ENCODE measurements at places on chromosomes 4 and X.

DNA sequence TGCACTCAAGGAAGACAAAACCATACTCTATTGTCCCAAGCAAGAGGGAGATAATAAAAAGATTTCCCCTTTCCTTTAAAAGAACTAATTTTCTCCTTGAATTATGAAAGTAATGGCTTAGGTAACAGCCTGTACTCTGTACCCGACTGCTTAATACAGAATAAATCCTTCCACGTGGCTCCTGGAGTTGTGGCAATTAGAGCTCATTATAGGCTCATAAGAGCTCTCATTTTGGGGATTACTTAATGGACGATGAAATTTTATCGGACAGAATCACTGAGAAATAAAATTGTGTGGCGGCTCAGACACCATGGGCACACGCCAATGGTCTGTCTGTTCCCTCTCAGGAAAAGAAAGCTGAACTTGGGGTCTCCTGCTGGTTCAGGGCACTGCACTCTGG lies 2.8 kb upstream of the GSX2 start:
- DNase-seq = no peak

DNA sequence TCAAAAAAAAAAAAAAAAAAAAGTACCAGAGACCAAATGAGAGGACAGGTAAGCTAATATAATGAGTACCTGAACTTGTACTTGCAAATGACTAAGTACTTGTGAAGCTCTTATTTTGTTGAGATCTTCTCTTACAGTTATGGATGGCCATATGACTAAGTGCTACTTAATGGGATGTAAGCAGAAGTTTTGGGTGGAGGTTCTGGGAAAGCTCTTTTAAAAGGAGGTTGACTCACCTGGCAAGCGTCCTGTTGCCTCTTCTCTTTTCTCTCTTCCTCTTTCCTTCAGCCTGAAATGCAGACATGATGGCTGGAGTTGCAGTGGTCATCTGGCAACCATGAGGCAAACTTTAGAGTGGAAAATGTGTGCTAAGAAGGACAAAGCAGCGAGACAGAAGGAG lies 36.9 kb upstream of the MED14 start:
- DNase-seq = no peak

GRCh38 chr4:8314691-8315255 lies 45.2 kb downstream of the HTRA3 start:
- DNase-seq = no peak

- no peak for DNase-seq
Measured at GRCh38 chrX:14963447-14964236, 90.4 kb downstream of the MOSPD2 start.

- DNase-seq = no peak
Measured at GRCh38 chr4:185110375-185110823, 32.7 kb upstream of the SLC25A4 start.

- DNase-seq = no peak
Measured at GRCh38 chrX:29229802-29230201, 642.6 kb downstream of the IL1RAPL1 start.

DNA sequence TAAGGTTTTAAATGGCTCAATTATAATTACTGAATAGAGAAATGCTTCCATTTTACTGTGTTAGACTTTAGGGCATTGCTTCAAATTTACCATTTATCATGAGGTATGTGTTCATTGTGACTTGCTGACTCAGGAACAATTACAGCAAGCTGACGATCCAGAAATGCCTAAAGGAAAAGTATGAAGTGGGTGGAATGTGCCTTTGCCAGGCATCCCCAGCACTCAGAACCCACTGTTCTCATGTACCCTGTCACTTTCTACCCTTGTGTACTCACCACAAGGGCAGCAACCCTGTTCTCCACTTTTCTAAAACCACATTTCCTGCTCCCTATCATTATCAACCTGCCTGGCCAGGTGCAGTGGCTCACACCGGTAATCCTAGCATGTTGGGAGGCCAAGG lies 41.5 kb downstream of the QRFPR start:
- DNase-seq = no peak

- DNase-seq = no peak
Measured at GRCh38 chr4:179757641-179758040, 2315.4 kb upstream of the AGA start.

DNA sequence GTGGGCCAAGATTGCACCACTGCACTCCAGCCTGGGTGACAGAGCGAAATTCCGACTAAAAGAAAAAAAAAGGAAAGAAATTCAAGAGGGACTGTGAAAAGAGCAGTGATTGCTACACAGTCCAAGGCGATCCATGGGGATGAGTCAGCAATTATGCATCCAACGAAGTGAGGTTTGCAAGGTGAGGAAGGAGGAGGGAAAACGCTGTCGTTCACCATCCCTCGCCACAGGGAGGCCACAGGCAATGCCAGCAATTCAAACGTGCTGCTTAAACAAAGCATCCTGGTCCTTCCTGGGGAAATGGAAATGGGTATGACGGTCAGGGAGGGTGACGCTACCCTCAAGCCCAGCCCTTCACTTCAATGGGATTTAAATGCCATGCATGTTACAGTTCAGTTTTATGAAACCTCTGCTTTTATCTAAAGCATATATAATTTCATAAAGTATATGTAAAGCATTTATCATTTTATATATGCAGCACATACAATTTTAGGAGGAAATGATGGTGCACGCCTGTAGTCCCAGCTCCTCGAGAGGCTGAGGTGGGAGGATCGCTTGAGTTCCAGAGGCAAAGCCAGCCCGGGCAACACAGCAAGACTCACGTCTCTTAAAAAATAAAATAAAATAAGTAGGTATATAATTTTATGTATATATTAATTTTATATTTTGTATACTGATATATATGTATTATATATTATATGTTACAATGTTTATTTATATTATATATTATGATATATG lies 108.7 kb downstream of the DHRSX start:
- no peak for DNase-seq

GRCh38 chr4:172726001-172726423 lies 442.6 kb upstream of the GALNT7 start:
- no peak for DNase-seq
